CD4-positive, alpha-beta memory T cell (primary cell): ENCODE measurements at places on chromosomes 13 and 19. TPM values are rescaled to one million over a fixed set of nuclear protein-coding genes. Genes with fewer than 3 reads are reported as not detected.
A peak's percentile ranks its signal among the peaks of the same experiment; 100 is the strongest.

Gene PRMT1
- 92.9 TPM for total RNA-seq

Gene FSTL3
- total RNA-seq, result 2.9 TPM

Gene ERICH4
- not detected for total RNA-seq

Gene DACT3
- not detected for total RNA-seq

Gene PDX1
- total RNA-seq, result not detected

Gene HRC
- not detected for total RNA-seq

Gene ANGPTL8
- total RNA-seq, result not detected

Gene KL
- not detected for total RNA-seq

Gene SLAIN1
- 55.1 TPM for total RNA-seq

DNA sequence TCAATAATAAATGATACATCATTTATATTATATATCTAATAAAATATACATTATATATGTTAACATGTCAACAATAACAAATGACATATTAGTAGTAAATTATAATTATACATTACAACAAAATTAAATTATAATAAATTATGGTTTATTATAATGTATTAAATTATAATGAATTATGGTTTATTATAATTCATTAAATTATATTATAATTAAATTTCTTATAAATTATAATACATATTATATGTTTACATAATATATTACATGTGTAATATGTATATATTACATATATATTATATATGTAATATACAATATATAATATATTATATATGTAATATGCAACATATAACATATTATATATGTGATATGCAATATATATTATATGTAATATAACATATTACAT lies 20.5 kb downstream of the C3 start:
- DNase-seq, result no peak

DNA sequence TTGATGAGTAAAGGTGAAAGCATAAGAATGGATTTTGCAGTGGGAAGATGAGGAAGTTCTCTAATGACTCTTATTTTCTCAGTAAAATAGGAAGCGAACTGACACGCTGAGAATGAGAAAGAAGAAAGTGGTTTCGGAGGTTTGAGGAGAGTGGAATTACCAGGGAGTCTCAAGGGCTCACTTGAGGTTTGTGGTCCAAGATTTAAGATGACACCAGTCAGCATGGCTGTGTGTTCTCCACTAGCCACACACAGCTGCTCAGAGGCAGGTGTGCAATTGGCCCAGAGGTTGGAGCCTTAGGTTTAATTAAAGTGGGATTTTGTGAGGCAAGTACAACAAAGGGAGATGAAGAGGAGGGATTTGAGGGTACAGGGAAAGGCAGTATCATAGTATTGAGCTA lies 99.6 kb upstream of the NBEA start:
- no peak for DNase-seq

GRCh38 chr13:102877303-102877702 lies 31.5 kb downstream of the ERCC5 start:
- no peak for DNase-seq

- no peak for DNase-seq
Measured at GRCh38 chr13:112964971-112965492, 4.0 kb upstream of the MCF2L start.

DNA sequence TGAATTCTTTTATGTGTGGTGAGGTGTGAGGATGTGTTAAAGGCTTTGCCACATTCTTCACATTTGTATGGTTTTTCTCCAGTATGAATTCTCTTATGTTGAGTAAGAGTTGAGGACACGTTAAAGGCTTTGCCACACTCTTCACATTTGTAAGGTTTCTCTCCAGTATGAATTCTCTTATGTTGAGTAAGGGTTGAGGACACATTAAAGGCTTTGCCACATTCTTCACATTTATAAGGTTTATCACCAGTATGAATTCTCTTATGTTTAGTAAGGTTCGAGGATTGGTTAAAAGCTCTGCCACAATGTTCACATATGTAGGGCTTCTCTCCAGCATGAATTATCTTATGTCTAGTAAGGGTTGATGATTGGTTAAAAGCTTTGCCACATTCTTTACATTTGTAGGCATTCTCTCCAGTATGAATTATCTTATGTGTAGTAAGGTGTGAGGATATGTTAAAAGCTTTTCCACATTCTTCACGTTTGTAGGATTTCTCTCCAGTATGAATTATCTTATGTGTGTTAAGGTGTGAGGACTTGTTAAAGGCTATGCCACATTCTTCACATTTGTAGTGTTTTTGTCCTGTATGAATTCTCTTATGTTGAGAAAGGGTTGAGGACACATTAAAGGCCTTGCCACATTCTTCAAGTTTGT lies 27.1 kb downstream of the ZNF724 start:
- DNase-seq, result no peak

DNA sequence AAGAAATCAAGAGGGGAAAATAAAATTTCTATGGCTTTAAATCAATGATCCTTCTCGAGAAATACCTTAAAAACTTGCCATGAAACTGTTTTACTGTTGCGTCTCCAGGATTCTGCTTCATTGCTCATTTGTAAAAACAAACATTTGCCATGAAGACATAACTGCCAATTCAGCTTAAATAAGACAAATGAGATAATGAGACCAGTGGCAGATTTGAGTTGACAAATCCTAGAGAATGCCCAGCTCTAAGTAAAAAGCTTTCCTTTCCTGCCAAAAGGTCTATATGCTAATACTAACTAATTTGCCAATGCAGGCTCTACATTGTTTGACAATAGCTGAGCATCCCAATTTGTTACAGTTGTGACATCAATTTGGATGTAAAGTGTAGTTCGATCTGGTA lies 400.5 kb upstream of the PCDH9 start:
- no peak for DNase-seq

DNA sequence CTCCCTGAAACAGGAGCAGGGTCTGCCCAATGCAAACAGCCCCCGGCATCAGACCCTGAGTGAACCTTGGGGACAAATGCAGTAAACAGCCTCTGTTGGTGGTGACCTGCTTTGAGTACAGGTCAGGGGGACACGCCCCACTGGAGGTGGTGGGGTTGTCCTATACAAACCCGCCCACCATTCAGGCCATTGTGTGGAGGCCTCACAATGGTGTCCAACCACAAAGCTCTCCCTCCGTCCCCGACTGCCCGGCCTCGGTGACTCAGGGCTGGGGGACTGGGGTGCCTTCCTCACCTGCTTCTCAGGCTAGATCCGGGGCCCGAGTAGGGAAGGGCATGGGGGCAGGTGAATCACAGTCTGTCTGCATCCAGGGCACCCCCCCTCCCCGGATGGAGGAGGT lies 1.5 kb downstream of the MUC16 start:
- DNase-seq, result no peak

GRCh38 chr19:32168111-32168510 lies 177.3 kb upstream of the ZNF507 start:
- no peak for DNase-seq

- DNase-seq, result no peak
Measured at GRCh38 chr19:28217022-28217421, 995.9 kb downstream of the UQCRFS1 start.

DNA sequence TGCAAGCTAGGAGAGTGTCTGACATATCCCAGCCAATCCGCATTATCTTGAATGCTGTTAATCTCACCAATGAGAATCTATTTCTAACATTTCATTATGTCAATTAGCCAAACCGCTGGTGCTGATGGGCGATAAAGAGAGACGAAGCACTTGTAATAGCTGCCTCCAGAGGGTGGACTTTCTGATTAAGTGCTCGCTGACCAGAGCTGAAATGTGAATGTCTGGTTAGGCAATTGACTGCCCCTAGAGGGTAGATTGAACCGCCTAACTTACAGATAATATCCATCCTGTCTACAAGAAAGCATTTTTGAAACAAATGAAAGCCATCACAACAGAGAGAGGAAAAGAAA lies 552 bp upstream of the GRWD1 start:
- DNase-seq, result no peak

- DNase-seq, result no peak
Measured at GRCh38 chr13:102947745-102948405, 102.0 kb downstream of the ERCC5 start.

DNA sequence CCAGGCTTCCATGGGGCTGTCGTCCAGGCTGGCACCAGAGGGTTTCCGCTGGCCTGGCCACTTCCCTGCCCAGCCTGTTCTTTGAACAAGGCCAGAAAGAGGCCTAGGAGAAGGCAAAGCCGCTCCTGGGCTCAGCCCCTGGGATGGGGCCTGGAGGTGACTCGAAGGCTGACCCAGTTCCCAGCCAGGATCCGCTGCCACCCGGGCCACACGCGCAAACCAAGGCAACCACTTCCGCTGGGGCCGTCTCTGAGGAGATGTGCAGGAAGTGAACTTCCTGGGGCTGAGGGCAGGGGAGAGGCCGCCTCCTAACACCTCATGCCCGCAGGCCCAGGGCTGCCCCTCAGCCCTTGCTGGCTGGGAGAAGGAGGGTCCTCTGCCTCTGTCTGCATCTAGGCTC lies 15.2 kb downstream of the PLEKHF1 start:
- DNase-seq, result peak; percentile 81

GRCh38 chr19:13073263-13073662 lies 29.4 kb downstream of the LYL1 start:
- no peak for DNase-seq

DNA sequence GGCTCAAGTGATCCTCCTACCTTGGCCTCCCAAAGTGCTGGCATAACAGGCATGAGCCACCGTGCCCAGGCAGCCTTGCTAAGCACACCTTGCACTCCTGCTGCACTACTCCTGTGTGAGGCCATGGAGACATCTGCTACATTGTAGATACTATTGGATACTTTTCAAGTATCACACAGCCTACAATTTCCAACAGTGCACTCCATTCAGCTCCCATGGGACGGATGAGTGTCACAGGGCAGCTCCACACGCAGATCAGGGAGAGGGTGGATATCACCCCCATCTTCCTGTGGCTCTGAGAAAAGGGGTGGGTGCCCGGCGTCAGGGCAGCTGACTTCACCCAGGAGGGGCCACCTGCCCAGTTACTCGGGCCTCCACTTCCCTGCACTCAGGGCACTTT lies 39.1 kb upstream of the CCNE1 start:
- DNase-seq, result no peak

- DNase-seq, result no peak
Measured at GRCh38 chr19:685454-685931, 9.3 kb downstream of the FSTL3 start.

GRCh38 chr19:17294051-17294891 lies 9.0 kb downstream of the ABHD8 start:
- peak; percentile 60 for DNase-seq

DNA sequence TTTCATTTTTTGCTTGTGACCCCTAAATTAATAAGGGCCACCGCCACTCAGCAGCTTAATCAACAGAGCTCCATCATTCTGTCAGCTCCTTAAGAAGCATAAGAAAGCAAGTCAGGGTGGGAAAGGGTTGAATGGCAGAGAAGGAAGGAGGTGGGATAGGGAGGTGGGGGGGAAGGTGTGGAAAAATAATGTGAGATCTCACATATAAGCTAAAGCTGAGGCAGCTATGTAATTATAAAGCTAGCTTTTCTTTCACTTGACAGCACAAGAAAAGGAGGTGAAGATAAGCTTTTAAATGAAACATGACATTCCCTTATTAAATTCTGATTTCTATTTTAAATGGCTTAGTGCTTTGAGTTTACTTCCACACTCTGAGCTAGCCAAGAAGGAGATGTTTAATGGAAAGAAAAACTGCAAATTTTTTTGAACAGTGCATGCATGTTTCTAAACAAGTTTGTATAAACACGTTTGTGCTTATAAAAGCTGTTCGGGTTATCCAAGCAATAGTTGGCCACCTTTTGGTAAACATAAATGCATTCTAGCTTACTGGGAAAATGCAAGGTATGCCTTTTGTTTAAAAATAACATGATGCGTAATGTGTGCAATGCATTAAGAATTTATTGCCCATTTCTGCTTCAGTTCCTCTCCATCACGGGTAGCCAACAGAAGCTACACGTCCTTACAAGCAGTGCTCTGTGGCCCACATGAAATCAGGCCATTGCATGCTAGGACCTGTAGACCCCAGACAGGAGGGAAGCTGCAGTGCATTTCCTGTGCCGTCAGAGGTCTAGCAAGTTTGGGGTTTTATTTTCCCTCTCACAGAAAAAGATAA lies 96.2 kb downstream of the LHFPL6 start:
- no peak for DNase-seq

GRCh38 chr19:58559275-58560006 lies 1.0 kb upstream of the UBE2M start:
- peak; percentile 28 for DNase-seq

DNA sequence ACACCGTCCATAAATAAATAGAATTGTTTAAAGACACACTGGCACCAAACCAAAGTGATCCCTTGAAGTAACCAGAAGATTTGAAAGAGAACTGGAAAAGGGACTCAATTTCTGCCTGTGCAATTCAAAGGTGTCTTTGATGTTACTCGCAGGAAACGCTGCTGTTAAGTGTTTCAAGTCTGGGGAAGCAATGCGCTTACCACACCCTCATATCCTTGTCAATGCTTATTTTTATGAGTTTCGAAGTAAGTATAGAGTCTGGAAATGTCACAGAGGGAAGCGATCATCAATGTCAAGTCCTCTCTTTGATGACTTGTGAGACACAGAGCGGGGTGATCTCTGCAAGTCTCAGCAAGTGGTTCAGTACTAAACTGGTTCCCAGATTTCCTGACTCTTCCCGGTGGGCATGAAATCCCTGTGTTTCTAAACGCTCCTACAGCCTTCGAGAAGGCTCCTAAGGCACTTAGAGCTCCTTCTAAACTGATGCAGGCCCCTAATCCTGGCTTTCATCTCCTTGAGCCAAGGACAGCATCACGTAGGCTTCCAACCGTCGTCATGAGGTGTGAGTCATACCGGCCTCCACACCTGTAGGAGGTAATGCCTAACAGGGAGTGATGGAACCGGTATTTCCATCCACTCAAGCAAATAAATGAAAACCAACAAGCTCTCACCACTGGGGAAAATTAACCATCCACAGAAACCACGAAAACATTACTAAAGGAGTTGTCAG lies 22.8 kb downstream of the SYDE1 start:
- DNase-seq, result peak; percentile 48

- DNase-seq, result no peak
Measured at GRCh38 chr13:26561651-26562511, 4.4 kb downstream of the WASF3 start.

DNA sequence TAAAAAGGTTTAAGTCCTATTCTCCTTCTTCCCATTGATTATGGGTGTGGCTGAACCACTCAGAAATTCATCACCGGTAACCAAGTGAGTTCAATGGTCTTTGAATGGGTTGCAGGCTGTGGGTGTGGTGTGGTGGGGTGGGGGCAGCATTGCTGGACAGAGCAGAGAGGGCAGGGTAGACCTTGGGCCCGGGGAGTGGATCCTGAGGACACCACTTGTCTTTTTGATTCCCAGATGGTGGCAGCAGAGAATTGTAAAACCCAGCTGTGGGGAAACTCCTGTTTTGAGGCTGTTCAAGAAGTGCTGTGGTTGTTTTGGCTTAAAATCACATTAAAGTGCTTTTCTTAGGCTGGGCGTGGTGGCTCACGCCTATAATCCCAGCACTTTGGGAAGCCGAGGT lies 45.8 kb upstream of the RGCC start:
- peak; percentile 42 for DNase-seq
